Naive thymus-derived CD4-positive, alpha-beta T cell (primary cell): ENCODE measurements at places on chromosomes 4 and X.

DNA sequence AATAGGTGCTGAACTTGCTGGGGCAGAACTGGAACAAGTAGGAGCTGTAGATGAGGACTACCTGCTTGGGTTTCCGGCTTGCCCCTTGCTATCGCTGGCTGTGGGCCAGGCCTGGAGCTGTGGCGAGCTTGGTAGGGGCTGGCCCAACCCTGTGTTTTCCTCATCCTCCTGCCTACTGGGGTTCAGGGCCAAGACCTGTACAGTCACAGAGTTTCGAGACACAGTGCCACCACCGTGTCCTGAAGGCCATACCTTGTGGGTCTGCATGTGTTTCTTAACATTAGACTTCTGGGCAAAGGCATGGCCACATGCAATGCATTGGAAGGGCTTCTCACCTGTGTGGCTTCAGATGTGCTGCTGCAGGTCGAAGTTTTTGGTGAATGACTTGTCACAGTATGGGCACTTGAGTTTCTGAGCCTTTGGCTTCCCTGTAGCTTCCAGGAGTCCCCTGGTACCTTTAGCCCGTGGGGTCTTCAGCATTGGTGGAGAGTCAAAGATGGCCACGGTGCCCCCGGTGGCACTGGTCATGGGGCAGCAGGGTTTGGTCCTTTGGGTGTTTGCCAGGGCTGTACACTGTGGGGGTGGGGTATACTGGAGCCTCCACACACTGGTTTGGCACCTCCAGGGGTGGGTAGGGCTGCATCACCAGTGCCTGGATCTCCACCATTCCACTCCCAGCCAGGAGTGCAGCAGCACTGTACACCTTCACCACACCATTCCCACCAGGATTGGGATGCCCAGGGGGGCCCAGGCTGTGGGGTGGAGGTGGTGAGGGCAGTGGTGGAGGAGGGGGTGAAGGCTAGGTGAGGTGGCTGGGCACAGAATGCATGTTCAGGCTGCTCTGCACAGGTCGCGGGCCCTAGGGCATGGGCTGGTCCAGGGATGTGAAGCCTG is 52.1 kb downstream of the CFAP299 start:
- no peaks in the 10 kb centered on the region for H3K36me3 ChIP-seq
- H3K4me3 ChIP-seq: no peak overlapping the region
- no peak overlapping the region for H3K27ac ChIP-seq
- DNase-seq: no peak

- no peaks in the 10 kb centered on the region for H3K36me3 ChIP-seq
- peaks cover 3% of the 10 kb centered on the region for H3K27me3 ChIP-seq
- H3K4me3 ChIP-seq: no peak overlapping the region
- no peak for DNase-seq
Observed at GRCh38 chr4:159476886-159477285, 374.0 kb downstream of the RAPGEF2 start.

DNA sequence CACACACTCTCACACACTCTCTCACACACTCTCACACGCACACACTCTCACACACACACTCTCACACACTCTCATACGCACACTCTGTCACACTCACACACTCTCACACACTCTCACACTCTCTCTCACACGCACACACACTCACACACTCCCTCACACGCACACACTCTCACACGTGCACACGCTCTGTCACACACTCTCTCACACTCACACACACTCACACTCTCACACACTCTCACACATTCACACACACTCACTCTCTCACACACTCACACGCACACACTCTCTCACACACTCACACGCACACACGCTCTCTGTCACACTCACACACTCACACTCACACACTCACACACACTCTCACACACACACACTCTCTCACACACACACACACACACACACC is 43.0 kb upstream of the DCTD start:
- H3K4me1 ChIP-seq: no peaks in the 10 kb centered on the region
- DNase-seq: no peak
- no peaks in the 10 kb centered on the region for H3K27me3 ChIP-seq
- H3K36me3 ChIP-seq: no peaks in the 10 kb centered on the region
- H3K27ac ChIP-seq: no peak overlapping the region

- no peak overlapping the region for H3K27ac ChIP-seq
- no peak for DNase-seq
- H3K27me3 ChIP-seq: no peaks in the 10 kb centered on the region
- H3K4me3 ChIP-seq: no peak overlapping the region
Observed at GRCh38 chr4:146095091-146095690, 80.3 kb upstream of the LSM6 start.

DNA sequence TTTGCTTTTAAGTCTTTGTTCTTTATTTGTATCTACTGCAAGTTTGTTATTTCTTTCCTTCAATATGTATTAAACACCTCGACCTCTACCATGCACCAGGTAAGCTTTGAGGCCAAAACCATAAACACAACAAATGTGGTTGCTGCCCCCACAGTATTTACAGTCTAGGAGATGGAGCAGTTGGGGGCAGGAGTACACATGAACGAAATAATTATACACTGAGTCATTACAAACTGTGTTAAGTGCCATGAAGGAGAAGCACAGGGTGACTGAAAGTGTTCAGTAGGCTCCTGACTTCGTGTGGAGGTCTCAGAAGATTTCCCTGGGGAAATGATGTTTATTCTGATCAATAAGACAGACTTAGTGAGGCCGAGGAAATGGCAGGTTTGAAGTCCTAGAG is 30.3 kb downstream of the SLC25A43 start:
- H3K27ac ChIP-seq: no peak overlapping the region
- no peaks in the 10 kb centered on the region for H3K36me3 ChIP-seq
- peaks cover 7% of the 10 kb centered on the region for H3K4me1 ChIP-seq
- no peak for DNase-seq
- H3K4me3 ChIP-seq: no peak overlapping the region

GRCh38 chrX:73785493-73785892 is 222.5 kb downstream of the CHIC1 start:
- no peak overlapping the region for H3K27ac ChIP-seq
- no peak overlapping the region for H3K4me3 ChIP-seq
- H3K36me3 ChIP-seq: no peaks in the 10 kb centered on the region
- H3K27me3 ChIP-seq: no peaks in the 10 kb centered on the region

GRCh38 chr4:25938787-25939186 is 24.8 kb downstream of the SMIM20 start:
- no peak overlapping the region for H3K4me3 ChIP-seq
- H3K36me3 ChIP-seq: no peaks in the 10 kb centered on the region
- no peak for DNase-seq
- no peak overlapping the region for H3K27ac ChIP-seq

DNA sequence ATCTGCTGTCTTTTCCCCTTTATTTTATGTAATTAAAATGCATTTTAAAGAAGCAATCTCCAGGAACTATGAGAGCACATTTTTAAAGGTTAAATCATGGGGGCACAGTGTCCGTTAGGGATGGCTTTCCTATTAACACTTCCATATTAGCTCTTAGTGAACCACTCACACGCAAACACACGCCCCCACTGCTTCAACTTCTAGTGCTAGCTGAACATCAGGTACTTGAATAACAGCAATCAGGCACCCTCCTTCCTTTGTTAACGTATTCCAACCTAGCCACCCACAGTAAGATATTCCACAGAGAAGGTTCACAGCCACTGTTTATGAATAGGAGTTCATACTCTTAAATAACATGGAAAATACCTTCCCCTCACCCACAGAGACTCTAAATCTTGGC is 9.3 kb downstream of the TMEM255A start:
- H3K4me1 ChIP-seq: peaks cover 10% of the 10 kb centered on the region
- no peak overlapping the region for H3K27ac ChIP-seq
- DNase-seq: no peak

DNA sequence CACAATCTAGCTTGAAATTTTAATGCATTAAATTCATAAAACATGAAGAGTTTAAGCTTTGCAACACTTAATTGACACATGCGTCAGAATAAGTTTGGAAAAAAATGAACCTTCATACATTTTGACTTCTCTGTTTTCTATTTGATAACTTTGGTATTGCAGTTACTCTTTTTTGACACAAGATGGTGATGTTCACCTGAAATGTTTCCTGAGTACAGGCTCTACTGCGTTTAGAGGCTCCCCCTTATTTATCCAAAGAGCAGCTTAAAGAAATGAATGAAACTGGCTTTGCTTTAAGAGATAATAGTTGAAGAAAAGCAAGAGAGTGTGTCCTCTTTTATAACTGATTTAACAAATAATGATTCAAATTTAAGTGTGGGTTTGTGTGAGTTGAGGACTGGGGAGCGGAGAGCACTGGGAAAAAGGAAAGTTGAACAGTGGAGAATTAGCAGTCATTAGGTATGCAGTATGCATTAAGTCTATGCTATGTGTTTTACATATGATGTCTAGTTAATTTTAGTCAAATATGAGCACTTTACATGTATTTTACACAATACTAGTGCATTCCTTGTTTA is 180.6 kb upstream of the NUDT6 start:
- no peaks in the 10 kb centered on the region for H3K4me1 ChIP-seq
- no peaks in the 10 kb centered on the region for H3K27me3 ChIP-seq

DNA sequence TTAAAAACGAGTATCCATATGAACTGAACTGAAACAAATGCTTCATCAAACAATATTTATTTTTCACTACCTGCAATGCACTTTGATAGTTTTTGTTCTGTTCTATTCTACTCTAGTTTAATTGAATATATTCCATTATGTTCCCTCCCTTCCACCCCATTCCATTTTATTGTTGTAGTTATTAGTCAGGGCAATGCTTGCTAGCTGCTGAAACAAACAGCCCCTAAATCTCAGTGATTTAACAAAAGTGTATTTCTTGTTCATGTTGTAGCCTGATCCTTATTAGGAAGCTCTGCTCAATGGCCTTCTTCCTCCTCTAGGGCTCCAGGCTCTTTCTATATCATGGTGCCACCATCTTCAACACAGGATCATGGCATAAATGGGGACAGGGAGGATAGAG is 122.3 kb upstream of the RAI2 start:
- H3K36me3 ChIP-seq: no peaks in the 10 kb centered on the region
- no peak overlapping the region for H3K27ac ChIP-seq
- H3K27me3 ChIP-seq: no peaks in the 10 kb centered on the region
- DNase-seq: no peak
- peaks cover 26% of the 10 kb centered on the region for H3K4me1 ChIP-seq
- no peak overlapping the region for H3K4me3 ChIP-seq

- no peaks in the 10 kb centered on the region for H3K4me1 ChIP-seq
- H3K27me3 ChIP-seq: no peaks in the 10 kb centered on the region
- no peak overlapping the region for H3K4me3 ChIP-seq
- no peak for DNase-seq
- no peak overlapping the region for H3K27ac ChIP-seq
Observed at GRCh38 chr4:76224171-76224570, 10.5 kb upstream of the SCARB2 start.

- H3K36me3 ChIP-seq: no peaks in the 10 kb centered on the region
- no peak overlapping the region for H3K4me3 ChIP-seq
- H3K27me3 ChIP-seq: no peaks in the 10 kb centered on the region
- H3K27ac ChIP-seq: no peak overlapping the region
- DNase-seq: peak; percentile 43
- peaks cover 8% of the 10 kb centered on the region for H3K4me1 ChIP-seq
Observed at GRCh38 chrX:44330227-44330626, 13.2 kb downstream of the EFHC2 start.

DNA sequence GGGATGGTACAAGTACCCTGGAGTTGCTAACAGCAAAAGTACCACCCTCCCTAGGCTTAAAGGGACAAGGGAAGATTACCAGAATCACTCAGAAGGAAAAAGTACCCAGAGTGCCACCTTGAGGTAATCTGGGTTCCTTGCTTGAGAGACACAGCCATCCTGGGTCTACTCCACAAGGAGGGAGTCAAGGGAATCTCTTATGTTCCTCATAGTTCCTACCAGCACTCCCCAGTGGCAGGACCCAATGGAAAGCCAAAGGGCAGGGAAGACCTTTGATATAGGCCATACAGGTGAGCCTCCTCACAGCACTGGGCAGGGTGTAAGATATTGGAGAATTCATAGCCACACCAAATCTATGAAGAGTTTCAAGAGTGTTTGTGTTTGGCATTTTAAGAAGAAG is 5.7 kb downstream of the IL2 start:
- no peaks in the 10 kb centered on the region for H3K27me3 ChIP-seq
- DNase-seq: peak; percentile 23
- peaks cover 20% of the 10 kb centered on the region for H3K4me1 ChIP-seq

- H3K36me3 ChIP-seq: peaks cover 3% of the 10 kb centered on the region
- H3K4me1 ChIP-seq: no peaks in the 10 kb centered on the region
Observed at GRCh38 chrX:14015941-14016340, 13.8 kb downstream of the GEMIN8 start.

DNA sequence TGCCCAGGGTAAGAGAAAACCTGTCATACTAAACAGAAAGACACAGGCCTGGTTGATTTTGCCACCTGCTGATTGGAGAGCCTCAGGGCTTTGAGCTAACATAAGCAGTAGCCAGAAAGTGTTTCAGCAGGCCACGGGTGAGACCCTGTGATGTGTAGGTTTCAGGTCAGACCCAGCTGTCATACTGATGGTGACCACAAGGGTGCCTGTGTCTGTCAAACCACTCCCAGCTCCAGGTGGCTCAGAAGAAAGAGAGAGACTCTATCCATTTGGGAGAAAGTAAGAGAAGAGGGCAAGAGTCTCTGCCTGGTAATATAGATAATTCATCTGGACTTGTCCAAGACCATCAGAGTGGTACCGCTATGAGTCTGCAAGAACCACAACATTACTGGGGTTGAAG is 72.8 kb upstream of the NLRP2B start:
- H3K4me1 ChIP-seq: no peaks in the 10 kb centered on the region
- H3K27me3 ChIP-seq: no peaks in the 10 kb centered on the region
- H3K36me3 ChIP-seq: no peaks in the 10 kb centered on the region
- DNase-seq: no peak
- no peak overlapping the region for H3K4me3 ChIP-seq
- no peak overlapping the region for H3K27ac ChIP-seq

DNA sequence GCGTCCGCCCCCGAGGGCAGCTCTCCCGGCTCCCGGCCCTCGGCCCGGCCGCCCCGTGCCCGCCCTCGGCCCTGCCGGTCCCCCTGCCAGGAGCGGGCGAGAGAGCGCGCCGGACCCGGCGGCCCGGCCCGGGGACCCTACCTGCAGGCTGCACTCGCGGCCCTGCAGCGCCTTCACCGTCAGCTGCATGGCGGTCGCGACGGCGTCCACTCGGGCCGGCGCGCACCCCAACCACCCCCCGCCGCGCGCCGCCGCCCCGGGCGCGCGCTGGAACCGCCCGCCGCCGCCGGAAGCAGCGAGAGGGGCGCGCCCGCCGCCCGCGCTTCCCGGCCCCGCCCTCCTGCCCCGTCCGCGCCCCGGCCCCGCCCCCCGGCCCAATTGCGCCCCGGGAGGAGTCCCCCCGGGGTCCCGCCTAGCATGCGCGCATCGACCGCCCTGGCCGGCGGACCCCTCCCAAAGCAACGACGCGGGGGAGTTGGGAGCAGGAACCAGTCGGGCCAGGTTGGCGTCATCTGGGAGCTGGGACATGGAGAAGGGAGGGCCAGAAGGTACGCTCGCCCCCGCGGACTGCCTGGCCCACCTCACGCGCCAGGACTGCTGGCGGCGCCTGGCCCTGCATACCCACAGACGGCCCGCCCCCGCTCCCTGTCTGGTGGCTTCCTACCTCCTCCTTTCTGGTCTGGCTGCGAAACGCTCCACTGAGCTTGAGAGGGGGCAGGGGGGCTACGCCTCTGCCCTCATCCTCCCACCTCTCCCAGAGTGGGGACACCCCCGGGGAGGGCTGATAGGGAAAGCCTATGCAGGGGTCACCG is at the start of gene UBL4A:
TSS of gene UBL4A (minus strand) at position 220 of the 812 bp plus-strand sequence. CDS start at position 189, 31 bp downstream.
- H3K36me3 ChIP-seq: no peaks in the 10 kb centered on the region
- no peaks in the 10 kb centered on the region for H3K27me3 ChIP-seq
- H3K4me3 ChIP-seq: peak within 1 kb of the TSS; percentile 37
- H3K4me1 ChIP-seq: peaks cover 10% of the 10 kb centered on the region

GRCh38 chr4:145868637-145869409 is 69.8 kb downstream of the ZNF827 start:
- no peaks in the 10 kb centered on the region for H3K27me3 ChIP-seq
- peak; percentile 1 for DNase-seq
- no peak overlapping the region for H3K4me3 ChIP-seq
- no peaks in the 10 kb centered on the region for H3K4me1 ChIP-seq
- peaks cover 6% of the 10 kb centered on the region for H3K36me3 ChIP-seq
- no peak overlapping the region for H3K27ac ChIP-seq
